ENCODE measurements at places on chromosomes 3 and 15.

DNA sequence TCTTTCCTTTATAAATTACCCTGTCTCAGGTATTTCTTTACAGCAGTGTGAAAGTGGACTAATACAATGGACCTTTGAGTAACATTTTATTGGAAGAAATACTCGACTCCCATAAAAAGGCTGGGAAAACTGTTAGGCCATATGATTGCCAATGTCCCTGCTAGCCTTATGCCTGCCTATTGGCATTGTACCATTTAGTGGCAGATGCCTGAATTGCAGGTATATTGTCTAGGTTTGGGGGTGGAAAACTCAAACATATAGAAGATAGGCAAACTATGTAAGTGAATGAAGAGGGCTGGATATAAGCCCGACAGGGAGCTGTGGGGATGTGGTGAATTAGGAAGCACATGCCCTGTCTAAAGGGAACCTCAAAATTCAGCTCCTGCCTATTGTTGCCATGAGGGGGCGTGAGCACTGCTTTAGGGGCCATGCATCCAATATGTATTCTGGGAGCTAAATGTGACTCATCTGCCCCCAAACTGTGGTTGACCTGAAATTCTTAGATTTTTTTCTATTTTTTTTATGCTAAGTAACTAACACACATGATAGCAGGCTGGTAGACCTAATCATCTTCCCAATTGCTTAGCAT is 65.2 kb upstream of the TRA2B start:
- peak; percentile 64 for DNase-seq

GRCh38 chr3:150653110-150653561 is 50.0 kb downstream of the SELENOT start:
- DNase-seq = no peak

DNA sequence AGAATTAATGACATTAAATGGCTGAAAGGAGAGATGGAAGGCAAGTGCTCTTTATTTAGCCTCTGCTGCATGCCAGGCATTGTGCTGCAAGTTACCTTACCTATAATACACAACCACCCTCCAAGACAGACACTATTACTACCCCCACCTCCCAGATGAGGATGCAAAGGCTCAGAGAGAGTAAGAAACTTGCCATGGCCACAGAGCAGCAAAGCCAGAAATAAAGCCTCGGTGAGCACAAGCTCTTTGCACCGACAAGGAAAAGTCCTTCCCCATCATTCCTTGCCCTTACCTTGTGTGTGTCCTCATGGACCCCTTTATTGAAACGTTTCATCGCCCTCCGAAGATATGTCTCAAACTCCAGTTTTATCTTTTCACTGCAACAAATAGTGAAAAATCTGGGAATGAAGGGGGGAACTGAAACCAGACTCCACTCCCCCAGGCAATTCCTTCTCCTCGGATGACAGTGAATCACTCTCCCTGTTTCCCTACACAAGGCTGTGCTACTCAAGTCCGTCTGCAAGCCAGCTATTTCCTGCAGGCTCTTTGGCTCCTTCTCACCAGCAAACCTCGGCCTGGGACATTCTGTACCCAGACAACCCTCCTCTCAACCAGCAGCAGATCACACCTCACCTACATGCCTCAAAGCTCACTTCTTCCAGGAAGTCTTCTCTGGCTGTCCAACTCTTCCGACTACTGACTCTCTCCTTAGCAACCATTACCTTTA is 11.4 kb downstream of the XPC start:
- DNase-seq = peak; percentile 35

GRCh38 chr3:73004316-73004715 is 7.7 kb downstream of the PPP4R2 start:
- DNase-seq = no peak

DNA sequence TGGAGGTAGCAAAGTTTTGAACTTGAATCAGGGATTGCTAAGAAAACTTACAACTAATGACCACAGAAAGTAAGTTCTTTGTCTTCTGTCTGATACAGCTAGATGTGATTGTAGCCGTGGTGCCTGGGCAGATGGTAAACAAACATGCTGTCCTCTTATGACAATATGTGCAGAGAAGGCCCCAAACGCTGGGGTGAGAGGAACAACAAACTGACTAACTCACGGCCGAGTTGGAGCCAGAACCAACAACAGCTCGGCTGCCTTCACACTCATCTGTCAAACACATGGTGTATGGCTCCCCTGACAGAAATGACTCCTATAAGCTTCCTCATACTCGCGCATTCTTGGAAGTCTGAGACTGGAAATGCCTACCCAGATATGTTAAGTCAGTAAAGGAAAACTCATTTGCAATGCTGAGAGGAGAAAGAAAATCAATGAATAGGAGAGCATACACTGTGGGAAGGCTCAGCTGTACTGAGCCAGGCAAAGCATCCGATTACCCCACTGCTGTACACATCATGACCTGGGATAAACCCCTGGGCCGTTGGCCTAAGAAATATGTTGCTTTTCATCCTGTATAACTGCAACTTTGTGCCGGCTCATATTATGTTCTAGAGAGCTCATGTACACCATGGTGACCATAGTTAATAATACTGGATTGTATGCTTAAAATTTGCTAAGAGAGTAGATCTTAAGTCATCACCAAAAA is 5.7 kb downstream of the THBS1 start:
- peak; percentile 55 for DNase-seq

GRCh38 chr3:71903112-71903495 is 118.2 kb upstream of the PROK2 start:
- no peak for DNase-seq

DNA sequence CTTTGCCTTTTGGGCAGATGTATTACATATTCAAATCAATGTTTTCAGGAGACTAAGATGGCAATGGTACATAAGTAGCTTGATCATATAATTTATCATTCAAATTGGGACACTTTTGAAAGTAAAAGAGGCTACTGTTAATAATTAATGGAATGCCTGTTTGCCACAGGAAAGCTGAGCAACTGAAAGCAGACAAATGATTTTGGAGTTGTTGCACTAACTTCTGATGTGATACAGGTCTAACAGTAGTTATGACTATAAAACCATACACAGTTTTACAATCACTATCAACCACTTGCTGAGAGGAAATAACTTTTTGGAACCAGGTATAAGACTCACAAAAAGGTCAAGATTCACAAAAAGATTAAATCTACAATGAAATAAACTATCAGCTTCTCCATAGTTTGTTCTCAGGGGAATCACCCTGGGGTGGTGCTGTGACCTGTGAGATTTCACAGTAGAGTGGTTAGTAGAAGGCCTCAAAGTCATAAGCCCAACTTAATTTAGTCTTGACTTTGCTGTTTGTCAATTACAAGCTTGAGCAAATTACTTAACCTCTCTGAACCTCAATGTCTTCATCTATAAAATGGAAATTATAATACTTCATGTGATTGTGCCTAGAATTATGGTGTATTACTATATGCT is 42.7 kb downstream of the HHLA2 start:
- no peak for DNase-seq
